Mesothelial cell of epicardium (in vitro differentiated cells): ENCODE measurements at places on chromosomes 5 and 9. TPM values are rescaled to one million over a fixed set of nuclear protein-coding genes. Genes with fewer than 3 reads are reported as not detected.

GRCh38 chr5:122366501-122366900 is 54.5 kb downstream of the SNCAIP start:
- H3K36me3 ChIP-seq = peaks cover 8% of the 10 kb centered on the region
- no peak overlapping the region for H3K4me3 ChIP-seq
- peak overlapping the region; percentile 93 for H3K27ac ChIP-seq
- H3K27me3 ChIP-seq = no peaks in the 10 kb centered on the region

Gene IFNE
- 1.6 to 2.0 TPM (median 1.7 TPM) in 3 replicates for total RNA-seq

DNA sequence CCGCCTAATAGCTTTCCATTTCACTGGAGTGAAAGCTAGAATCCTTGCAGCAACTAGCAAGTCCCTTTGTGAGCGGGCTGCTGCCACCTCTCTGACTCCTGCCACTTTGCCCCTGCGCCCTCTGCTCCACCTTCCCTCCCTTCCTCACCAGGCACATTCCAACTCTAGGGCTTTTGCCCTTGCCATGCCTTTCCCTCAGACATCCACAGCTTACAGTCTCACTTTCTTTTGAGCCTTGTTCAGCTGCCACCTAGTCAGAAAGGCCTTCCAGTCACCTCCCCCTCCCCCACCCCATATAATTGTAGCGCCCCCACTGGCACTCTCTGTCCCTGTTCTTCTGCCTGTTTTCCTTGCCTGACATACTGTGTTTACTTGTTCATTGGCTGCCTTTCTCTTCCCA is 31.0 kb downstream of the CYSTM1 start:
- no peak overlapping the region for H3K27ac ChIP-seq
- no peaks in the 10 kb centered on the region for H3K4me1 ChIP-seq
- H3K36me3 ChIP-seq = no peaks in the 10 kb centered on the region
- no peak overlapping the region for H3K4me3 ChIP-seq

- H3K27me3 ChIP-seq = no peaks in the 10 kb centered on the region
- peak overlapping the region; percentile 83 for H3K27ac ChIP-seq
- H3K4me1 ChIP-seq = peaks cover 9% of the 10 kb centered on the region
- H3K4me3 ChIP-seq = no peak overlapping the region
- no peaks in the 10 kb centered on the region for H3K36me3 ChIP-seq
Observed at GRCh38 chr5:54794135-54794975, 191.0 kb downstream of the ESM1 start.

Gene TMC1
- 0.22 to 0.29 TPM in 2 of 3 replicates, not detected in the other for total RNA-seq

Gene IFNA7
- not detected in 3 replicates for total RNA-seq

DNA sequence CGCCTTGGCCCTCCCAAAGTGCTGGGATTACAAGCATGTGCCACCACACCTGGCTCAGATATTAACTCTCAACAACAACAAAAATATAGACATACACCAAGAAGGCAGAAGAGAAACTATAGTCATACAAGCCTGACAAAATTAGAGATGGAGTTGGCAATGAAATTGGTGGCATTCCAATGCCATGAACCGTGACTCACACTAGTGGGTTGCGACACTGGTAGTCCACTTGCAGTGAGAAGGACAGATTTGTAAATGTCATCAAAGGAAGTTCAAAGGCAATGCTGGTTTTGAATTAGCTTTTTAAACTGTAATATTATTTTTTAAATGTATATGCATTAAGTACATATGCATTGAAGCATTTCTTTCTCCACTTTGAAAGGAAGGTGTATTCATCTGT is 8.5 kb upstream of the DNAJC25 start:
- no peak overlapping the region for H3K4me3 ChIP-seq
- no peaks in the 10 kb centered on the region for H3K36me3 ChIP-seq
- H3K4me1 ChIP-seq = no peaks in the 10 kb centered on the region
- H3K27ac ChIP-seq = no peak overlapping the region
- peaks cover 3% of the 10 kb centered on the region for H3K27me3 ChIP-seq

- H3K4me1 ChIP-seq = peaks cover 11% of the 10 kb centered on the region
- no peak overlapping the region for H3K4me3 ChIP-seq
Observed at GRCh38 chr5:10081584-10081983, 168.1 kb downstream of the ATPSCKMT start.

Gene ANKRD31
- 1.1 to 1.4 TPM (median 1.3 TPM) in 3 replicates for total RNA-seq

Gene TAF11L5
- total RNA-seq = not detected in 3 replicates

- no peaks in the 10 kb centered on the region for H3K36me3 ChIP-seq
- no peak overlapping the region for H3K27ac ChIP-seq
- H3K27me3 ChIP-seq = no peaks in the 10 kb centered on the region
- H3K4me3 ChIP-seq = no peak overlapping the region
Observed at GRCh38 chr9:114981063-114981462, 50.7 kb upstream of the TNFSF8 start.

Gene CDH9
- 0.65 to 1.2 TPM (median 0.66 TPM) in 3 replicates for total RNA-seq

DNA sequence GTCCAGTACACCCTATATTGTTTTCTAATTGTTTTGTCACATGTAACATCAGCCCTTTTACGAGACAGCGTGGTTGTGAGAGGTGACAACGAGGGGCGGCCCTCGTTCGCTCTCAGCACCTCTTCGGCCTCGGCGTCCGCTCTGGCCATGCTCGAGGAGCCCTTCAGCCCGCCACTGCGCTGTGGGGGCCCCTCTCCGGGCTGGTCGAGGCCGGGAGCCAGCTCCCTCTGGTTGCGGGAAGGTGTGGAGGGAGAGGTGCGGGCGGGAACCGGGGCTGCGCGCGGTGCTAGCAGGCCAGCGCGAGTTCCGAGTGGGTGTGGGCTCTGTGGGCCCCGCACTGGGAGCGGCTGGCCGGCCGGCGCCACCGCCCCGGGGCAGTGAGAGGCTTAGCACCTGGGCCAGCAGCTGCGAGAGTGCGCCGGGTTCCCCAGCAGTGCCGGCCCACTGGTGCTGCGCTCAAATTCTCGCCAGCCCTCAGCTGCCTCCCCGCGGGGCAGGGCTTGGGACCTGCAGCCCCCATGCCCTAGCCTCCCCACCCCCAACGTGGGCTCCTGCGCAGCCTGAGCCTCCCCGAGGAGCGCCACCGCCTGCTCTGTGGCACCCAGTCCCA is 145.0 kb downstream of the PSAT1 start:
- no peak overlapping the region for H3K27ac ChIP-seq
- peaks cover 44% of the 10 kb centered on the region for H3K27me3 ChIP-seq

- DNase-seq = no peak
- H3K4me3 ChIP-seq = no peak overlapping the region
- H3K27ac ChIP-seq = no peak overlapping the region
Observed at GRCh38 chr5:154841273-154841661, 9.1 kb downstream of the FAXDC2 start.

Gene MARCOL
- total RNA-seq = 0.18 TPM in 1 of 3 replicates, not detected in the others

Gene IL33
- total RNA-seq = 4.2 to 5.4 TPM (median 4.7 TPM) in 3 replicates

- no peak overlapping the region for H3K4me3 ChIP-seq
- H3K36me3 ChIP-seq = peaks cover 2% of the 10 kb centered on the region
- H3K27ac ChIP-seq = no peak overlapping the region
- H3K27me3 ChIP-seq = no peaks in the 10 kb centered on the region
- DNase-seq = no peak
Observed at GRCh38 chr9:88359974-88360373, 28.3 kb upstream of the SPIN1 start.

Gene PCDHGA2
- total RNA-seq = 0.11 to 0.33 TPM (median 0.32 TPM) in 3 replicates

Gene TTC1
- total RNA-seq = 36.7 to 38.3 TPM (median 38.3 TPM) in 3 replicates

DNA sequence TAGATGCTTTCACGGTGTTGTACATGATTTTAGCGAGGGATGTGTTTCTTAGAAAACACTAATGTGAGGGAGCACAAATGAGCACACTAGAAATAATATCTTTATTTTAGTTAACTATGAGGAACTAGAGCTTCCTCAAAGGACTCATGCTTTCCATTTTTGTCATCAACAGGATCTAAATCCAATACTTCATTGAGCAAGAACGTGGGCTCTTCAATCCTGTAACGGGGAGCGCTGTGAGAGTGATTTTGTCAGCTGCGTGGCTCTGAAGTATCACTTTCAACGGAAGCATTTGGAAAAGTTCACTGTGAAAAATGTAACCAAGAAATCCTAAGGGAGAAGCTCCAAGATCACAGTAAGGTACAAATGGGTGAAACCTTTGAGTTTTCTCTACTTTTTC is 93.2 kb downstream of the LIX1 start:
- no peaks in the 10 kb centered on the region for H3K27me3 ChIP-seq
- H3K27ac ChIP-seq = no peak overlapping the region
- H3K36me3 ChIP-seq = peaks cover 1% of the 10 kb centered on the region

- H3K4me1 ChIP-seq = peaks cover 14% of the 10 kb centered on the region
- no peak for DNase-seq
- no peak overlapping the region for H3K27ac ChIP-seq
Observed at GRCh38 chr5:93422652-93423280, 158.3 kb downstream of the NR2F1-AS1 start.

Gene AQP7
- 0.44 to 1.7 TPM (median 1.3 TPM) in 3 replicates for total RNA-seq

DNA sequence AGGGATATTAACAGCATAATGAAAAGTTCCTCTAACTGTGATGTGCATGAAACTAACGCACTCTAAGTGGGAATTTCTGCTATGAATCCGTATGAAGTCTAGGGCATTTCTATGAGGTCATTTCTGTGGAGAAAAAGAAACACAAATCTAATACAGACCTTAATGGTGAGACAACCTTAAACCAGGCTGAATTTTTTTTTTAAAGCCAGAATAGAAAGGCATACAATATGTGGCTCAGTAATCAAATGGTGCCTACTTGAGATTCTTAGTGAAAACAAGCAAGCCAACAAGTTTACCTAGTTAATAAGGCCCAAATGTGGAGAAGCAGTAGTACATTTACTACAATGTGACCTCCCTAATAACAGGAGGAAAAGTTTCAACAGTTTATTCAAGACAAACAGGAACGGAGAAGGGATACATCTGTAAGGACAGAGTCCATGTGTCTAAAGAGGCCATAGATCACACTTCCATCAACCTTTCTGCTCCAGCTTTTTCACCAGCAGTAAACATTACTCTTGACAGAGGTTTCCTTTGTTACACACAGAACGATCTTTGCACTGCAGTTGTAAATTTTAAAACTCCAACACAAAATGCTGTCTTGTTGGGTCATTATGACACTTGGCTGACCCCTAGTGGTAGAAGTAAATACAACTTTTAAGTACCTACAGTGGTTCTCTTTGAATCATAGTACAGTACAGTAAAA is 26.2 kb downstream of the CARNMT1 start:
- H3K4me1 ChIP-seq = peaks cover 11% of the 10 kb centered on the region
- no peak overlapping the region for H3K4me3 ChIP-seq
- H3K27ac ChIP-seq = no peak overlapping the region
- DNase-seq = no peak
- H3K27me3 ChIP-seq = no peaks in the 10 kb centered on the region

DNA sequence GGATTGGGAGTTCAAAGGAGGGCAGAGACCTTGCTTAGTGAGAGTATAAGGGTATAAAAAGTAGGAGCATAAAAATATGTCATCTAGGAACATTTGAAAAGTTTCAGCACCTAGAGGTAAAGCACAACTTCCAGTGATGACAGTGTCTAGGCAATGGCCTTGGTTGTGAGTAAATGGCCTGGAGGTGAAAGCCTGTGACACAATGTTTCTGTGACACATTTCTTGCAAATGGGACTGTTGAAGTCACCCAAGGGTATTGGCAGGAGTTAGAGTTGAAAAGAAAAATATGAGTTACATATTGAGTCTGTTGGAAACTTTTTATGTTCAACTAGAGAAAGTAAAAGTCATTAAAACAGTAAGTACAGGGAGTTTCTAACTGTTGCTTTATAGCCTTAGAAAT is 14.8 kb downstream of the C5orf47 start:
- H3K27me3 ChIP-seq = peaks cover 16% of the 10 kb centered on the region
- no peaks in the 10 kb centered on the region for H3K36me3 ChIP-seq
- no peak overlapping the region for H3K4me3 ChIP-seq
- H3K4me1 ChIP-seq = no peaks in the 10 kb centered on the region
- DNase-seq = no peak

Gene ZDHHC11B
- 0.69 to 0.90 TPM (median 0.74 TPM) in 3 replicates for total RNA-seq

DNA sequence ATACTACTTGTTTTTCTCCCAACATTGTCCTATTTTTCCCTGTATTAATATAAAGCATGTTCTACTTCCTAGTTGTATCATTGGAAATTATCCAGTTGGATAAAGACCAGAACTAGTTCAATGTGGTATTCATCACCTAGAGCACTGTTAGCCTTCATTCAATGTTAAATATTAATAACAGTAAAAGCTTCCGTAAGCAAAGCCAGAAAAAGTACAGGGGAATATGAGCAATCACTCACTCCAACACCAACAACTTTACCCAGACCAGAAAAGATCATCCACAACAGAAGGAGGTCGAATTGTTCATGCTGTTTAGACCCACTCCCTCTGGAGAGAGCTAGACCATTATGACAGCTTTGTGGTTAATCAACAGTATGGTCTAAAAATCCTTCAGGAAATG is 728.4 kb downstream of the MAT2B start:
- no peak overlapping the region for H3K27ac ChIP-seq
- no peak overlapping the region for H3K4me3 ChIP-seq
- H3K4me1 ChIP-seq = peaks cover 8% of the 10 kb centered on the region

- no peaks in the 10 kb centered on the region for H3K27me3 ChIP-seq
- no peak overlapping the region for H3K27ac ChIP-seq
- no peak for DNase-seq
- H3K36me3 ChIP-seq = no peaks in the 10 kb centered on the region
- peaks cover 3% of the 10 kb centered on the region for H3K4me1 ChIP-seq
- H3K4me3 ChIP-seq = no peak overlapping the region
Observed at GRCh38 chr5:10123254-10123989, 126.3 kb downstream of the ATPSCKMT start.

DNA sequence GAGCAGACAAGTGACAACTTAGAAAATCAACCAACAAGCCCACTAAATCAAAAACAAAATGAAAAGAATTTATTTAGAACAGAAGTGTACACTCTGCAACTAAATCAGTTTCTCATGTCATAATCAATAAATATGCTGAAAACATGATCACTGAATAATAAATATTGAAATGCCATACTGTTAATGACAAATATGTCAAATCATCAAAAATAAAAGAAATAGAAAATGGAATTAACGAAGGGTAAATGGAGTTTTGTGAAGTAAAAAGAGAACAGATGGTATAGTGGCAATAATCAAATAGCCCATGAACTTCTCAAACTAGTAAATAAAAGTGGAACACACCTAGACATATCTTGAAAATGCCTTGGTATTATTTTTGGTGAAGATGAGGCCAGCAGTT is 744.9 kb downstream of the TAF11L14 start:
- no peak overlapping the region for H3K27ac ChIP-seq
- no peaks in the 10 kb centered on the region for H3K27me3 ChIP-seq
- no peak for DNase-seq
- peaks cover 2% of the 10 kb centered on the region for H3K4me1 ChIP-seq
- no peak overlapping the region for H3K4me3 ChIP-seq

Gene EDIL3
- 45.2 to 51.3 TPM (median 48.0 TPM) in 3 replicates for total RNA-seq
